ENCODE measurements at places on chromosomes 1 and 21.

DNA sequence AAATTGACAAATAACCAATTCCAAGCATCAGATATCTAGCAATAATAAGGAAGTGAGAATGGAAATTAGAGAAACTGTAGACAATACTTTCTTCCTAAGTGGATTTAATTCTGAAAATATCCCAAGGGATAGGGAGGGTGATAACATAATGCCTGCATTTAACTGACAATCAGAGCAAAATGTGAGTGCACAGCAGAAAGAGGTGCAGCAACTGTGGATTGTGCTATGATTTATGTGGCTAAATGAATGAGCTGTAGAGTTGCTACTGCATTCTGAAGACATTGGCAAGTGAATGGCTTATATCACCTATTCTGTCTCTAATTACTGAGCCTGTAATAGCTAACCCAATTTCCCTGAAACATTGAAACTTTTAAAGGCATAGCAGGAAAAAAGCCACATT, 39.0 kb downstream of the OLFM3 start:
- DNase-seq = no peak

DNA sequence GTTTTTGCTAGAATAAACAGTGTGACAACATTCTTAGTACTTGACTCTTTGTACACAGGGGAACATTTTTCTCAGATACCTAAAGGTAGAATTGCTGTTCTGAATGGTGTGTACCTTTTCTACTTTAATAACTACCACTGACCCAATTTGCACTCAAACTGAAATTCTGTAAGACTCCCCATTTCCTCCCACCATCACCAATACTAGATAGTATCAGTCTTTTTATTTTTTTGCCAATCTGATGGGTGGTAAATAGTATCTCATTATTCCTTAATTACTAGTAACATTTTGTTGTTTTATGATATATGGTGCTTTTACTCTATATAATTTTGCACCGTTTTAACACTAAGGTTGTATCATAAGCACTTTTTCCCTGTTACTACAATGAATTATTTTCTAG, 28.8 kb upstream of the GCLM start:
- DNase-seq = no peak

DNA sequence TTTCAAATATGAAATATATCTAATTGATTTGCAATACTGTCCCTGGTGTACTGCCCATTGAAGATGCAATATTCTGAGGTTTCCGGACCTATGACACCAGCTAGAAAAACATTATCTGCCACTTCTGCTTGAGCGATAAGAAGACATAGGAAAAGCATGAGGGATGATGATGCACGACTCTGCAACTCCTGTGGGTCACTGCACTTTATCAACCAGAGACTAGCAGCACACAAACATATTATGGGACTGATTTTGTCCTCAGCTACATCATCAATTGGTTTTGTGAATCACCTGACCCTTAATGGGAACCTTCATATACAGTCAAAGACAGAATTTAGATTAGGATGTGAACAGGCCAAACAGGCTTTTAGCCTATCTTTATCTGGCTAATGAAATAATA, 13.8 kb upstream of the KCNA3 start:
- DNase-seq = no peak

- no peak for DNase-seq
Measured at GRCh38 chr1:16245476-16246196, 8.7 kb upstream of the CPLANE2 start.

DNA sequence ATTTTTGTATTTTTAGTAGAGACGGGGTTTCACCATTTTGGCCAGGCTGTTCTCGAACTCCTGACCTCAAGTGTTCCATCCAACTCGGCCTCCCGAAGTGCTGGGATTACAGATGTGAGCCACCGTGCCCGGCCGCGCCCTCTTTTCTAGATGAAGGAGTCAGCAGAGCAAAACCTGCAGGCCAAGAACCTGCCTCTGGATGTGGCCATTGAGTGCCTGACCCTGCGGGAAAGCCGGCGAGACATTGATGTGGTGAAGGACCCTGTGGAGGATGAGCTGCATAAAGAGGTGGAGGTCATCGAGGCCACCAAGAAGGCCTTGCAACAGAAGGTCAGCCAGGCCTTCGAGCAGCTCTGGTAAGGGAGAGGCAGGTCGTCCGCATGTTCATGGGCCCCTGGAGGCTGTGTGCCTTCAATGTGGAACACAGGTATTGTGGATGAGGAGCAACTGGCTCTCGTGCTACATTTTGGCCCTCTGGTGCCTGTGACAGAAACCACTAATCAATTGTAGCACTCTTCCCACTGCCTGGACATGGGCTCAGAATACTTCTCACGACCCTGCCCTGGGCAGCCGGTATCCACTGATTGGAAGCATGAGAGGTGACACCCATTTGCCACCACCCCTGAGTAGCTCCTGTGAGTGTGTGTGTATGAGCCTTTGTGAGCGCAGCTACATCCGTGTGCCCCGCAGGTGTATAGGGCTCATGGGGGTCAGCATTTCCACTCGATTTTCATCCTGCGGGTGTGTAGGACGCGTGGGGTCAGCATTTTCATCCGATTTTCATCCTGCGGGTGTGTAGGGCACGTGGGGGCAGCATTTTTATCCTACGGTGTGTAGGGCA, 2.0 kb downstream of the TEKT2 start:
- DNase-seq = no peak

- DNase-seq = no peak
Measured at GRCh38 chr1:201348211-201348566, 29.3 kb downstream of the TNNT2 start.

- DNase-seq = no peak
Measured at GRCh38 chr1:118100686-118101514, 84.1 kb downstream of the SPAG17 start.

DNA sequence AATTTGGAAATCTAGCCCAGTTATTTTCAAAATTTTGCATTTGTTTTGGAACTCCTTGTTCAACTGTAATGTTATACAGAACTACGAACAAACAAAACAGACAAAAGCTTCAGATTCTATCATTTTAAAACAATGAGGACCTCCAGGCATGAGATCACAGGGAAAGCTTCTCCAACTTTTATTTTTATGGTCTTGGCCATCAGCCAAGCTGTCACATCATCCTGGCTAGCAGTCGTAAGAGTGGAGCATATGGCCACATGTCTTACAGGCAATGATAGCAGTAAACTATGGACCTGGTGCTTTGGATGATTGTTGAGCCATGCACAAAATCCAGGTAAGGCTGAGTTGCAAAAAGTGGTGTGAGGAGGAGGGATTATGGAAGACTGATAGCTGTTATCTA, 299.6 kb downstream of the LMX1A start:
- DNase-seq = no peak

DNA sequence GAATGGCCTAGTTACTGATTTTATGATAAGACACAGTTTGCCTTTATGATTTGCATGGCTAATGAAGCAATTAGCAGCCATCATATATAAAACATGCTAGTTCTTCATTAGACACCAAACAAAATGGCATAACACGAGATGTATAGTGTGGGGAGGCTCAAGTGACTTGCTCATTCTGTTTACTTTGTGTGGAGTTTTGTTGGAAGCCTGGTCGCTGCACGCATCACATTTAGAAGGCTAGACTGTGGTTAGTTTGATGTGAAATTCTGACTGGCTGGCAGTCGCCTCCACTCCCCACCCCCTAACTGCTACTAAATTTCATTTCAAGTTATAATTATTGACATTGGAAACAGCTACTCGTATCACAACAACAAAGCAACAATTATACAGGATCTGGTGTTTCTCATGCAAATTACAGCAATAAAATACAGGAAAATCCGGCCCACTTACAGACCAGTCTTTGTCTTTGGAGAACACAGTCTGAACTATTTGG, 356.1 kb downstream of the LMO4 start:
- no peak for DNase-seq

GRCh38 chr1:202067188-202067974, 55.3 kb upstream of the GPR37L1 start:
- no peak for DNase-seq

GRCh38 chr1:203467550-203467921, 8.1 kb upstream of the PRELP start:
- DNase-seq = no peak

- DNase-seq = no peak
Measured at GRCh38 chr1:93172778-93173177, 7.4 kb downstream of the TMED5 start.

GRCh38 chr1:45103534-45103933, 91.5 kb downstream of the UROD start:
- DNase-seq = no peak

DNA sequence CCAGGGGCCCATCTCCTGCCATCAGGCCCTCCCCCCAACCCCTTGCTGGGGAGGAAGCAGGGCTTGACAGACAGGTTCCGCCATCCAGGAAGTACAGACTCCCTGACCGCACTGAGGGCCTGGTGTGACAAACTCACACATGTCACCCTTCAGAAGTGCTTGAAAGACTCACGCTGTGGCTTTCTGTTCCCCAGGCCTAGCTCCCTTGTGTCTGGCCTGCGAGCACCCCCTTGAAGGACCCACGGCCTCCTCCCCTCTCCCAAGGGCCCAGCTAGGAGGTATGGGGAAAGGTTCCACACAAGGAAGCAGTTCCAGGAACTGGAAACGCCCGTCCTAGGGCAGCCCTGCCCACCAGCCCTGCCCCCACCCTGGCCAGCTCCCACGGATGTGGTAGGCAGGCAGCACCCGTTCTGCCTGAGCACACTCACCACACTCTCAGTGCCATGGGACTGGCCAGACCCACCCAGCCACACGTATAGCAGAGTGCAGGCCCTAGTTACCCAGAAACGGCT, 26.7 kb downstream of the SLC2A1 start:
- DNase-seq = no peak

GRCh38 chr1:64212031-64212430, 8.6 kb downstream of the UBE2U start:
- DNase-seq = no peak

- DNase-seq = no peak
Measured at GRCh38 chr1:3102641-3103040, 33.6 kb downstream of the PRDM16 start.

All from epithelial cell of proximal tubule (primary cell).